ENCODE measurements at places on chromosomes 6 and 20. TPM values are rescaled to one million over a fixed set of nuclear protein-coding genes. Genes with fewer than 3 reads are reported as not detected.

DNA sequence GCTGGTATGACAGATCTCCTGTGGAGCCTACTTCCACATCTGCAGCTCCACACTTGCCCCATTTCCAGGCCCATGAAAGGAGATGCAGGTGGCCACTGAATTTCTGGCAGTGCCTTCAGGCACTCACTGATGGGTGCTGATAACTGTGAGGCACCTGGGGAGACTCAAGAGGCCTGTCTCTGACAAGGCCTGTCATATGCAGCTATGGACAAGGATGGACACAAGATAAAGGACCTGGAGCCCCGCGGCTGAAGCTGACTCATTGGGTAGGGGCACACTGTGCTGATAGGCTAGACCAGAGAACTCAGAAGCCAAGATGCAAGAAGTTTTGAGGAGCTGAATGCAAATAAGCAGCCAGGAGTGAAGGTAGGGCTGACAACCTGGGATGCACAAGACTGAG is 81.0 kb upstream of the LRFN2 start:
- H3K4me1 ChIP-seq, result no peaks in the 10 kb centered on the region
- H3K27me3 ChIP-seq, result no peaks in the 10 kb centered on the region
- H3K27ac ChIP-seq, result no peak overlapping the region
- H3K4me3 ChIP-seq, result no peak overlapping the region

Gene RAET1E
- not detected for total RNA-seq

DNA sequence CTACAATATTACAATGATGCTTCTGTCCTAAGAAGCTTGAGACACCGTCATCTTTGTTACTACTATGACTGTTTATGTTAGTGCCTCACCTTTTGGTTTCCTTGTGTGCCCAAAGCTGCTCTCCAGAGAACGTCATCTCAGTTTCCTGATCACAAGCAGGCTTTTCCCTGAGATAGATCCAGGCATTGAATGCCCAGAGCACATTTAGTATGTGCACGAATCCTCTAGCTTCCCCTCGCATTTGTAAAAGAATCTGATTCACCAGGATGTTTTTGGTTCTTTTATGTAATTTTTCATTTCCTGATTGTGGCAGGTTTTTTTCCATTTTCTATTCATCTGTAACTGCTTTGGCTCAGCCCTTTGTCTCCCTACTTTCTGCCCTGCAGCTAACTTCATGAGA is 100.2 kb upstream of the TMEM181 start:
- H3K36me3 ChIP-seq, result peaks cover 48% of the 10 kb centered on the region
- no peak for DNase-seq
- H3K27me3 ChIP-seq, result no peaks in the 10 kb centered on the region
- peak overlapping the region; percentile 64 for H3K27ac ChIP-seq
- no peak overlapping the region for H3K4me3 ChIP-seq
- H3K4me1 ChIP-seq, result peaks cover 17% of the 10 kb centered on the region

DNA sequence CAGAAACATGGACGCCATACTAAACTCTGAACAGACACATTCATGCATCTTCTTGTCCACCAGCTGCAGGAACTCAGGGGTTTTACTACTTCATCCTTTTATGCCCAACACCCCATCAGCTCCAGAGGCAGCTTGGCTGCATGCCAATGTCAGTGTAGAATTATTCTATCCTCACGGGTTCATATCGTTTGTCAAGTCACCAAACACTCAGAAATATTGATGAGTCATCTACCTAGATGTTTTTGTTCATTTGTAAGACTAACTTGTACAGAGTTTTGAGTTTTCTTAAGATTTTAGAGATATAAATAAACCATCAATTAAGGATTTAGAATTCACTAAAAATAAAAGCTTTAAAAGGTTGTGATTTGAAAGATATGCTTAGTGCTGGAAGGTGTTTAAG is 590.7 kb upstream of the FLRT3 start:
- DNase-seq, result no peak
- peaks cover 3% of the 10 kb centered on the region for H3K4me1 ChIP-seq
- no peaks in the 10 kb centered on the region for H3K36me3 ChIP-seq

GRCh38 chr6:41376176-41376575 is 40.8 kb downstream of the NCR2 start:
- H3K4me1 ChIP-seq, result peaks cover 41% of the 10 kb centered on the region
- H3K36me3 ChIP-seq, result no peaks in the 10 kb centered on the region
- no peak overlapping the region for H3K4me3 ChIP-seq
- peak; percentile 54 for DNase-seq
- peaks cover 85% of the 10 kb centered on the region for H3K27me3 ChIP-seq
- no peak overlapping the region for H3K27ac ChIP-seq

GRCh38 chr6:4018924-4019236 is 60.1 kb downstream of the FAM217A start:
- no peak for DNase-seq
- H3K4me3 ChIP-seq, result peak overlapping the region; percentile 96
- H3K4me1 ChIP-seq, result peaks cover 58% of the 10 kb centered on the region
- peak overlapping the region; percentile 99 for H3K27ac ChIP-seq
- H3K36me3 ChIP-seq, result peaks cover 8% of the 10 kb centered on the region

Gene PTK6
- 0.13 TPM for total RNA-seq

Gene MEP1A
- not detected for total RNA-seq

Gene PAK5
- not detected for total RNA-seq

- no peaks in the 10 kb centered on the region for H3K36me3 ChIP-seq
- peaks cover 15% of the 10 kb centered on the region for H3K4me1 ChIP-seq
- DNase-seq, result no peak
- H3K4me3 ChIP-seq, result no peak overlapping the region
- H3K27ac ChIP-seq, result no peak overlapping the region
Measured at GRCh38 chr6:20678831-20679352, 144.6 kb downstream of the CDKAL1 start.

DNA sequence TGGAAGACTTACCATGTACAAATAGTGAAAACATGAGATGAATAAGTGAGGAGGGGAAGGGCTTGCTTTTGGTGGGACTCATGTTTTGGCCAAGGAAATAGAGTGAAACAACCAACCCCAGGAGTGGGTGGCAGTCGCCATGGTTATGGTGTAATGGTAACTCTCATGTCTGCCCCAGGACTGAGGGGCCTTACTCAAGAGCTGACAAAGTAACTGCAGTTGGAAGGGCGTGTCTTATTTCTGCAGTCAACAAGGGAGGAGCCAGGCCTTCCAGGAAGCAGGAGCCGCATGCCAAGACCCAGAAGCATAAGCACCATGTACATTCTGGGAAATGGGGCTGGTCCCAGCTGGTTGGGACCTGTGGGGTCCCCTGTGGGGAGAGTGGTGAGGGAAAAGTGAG is 108.5 kb downstream of the UNC5CL start:
- no peak overlapping the region for H3K4me3 ChIP-seq
- no peak overlapping the region for H3K27ac ChIP-seq
- H3K36me3 ChIP-seq, result no peaks in the 10 kb centered on the region
- peaks cover under 1% of the 10 kb centered on the region for H3K27me3 ChIP-seq
- H3K4me1 ChIP-seq, result peaks cover 2% of the 10 kb centered on the region

GRCh38 chr6:89566008-89566800 is 72.3 kb downstream of the LYRM2 start:
- H3K4me3 ChIP-seq, result no peak overlapping the region
- H3K27me3 ChIP-seq, result peaks cover 8% of the 10 kb centered on the region
- H3K36me3 ChIP-seq, result no peaks in the 10 kb centered on the region
- H3K27ac ChIP-seq, result no peak overlapping the region

DNA sequence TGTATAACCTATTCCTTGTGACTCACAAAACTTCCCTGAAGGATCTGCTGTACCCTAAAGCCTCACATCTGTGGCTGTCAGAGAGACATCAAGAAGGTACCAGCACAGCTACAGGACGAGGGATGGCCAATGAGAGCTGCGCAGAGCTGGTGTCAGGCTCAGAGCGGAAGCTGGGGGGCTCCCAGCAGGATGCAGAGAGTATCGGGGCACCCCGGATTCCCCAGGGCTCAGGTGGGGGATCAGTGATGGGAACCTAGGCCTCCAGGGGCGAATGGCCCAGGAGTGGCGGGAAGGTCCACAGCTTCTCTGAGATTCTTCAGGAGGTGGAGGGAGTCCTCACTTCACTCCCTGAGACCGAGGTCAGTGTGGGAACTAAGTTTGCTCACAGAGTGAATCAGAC is 30.9 kb upstream of the SMOC2 start:
- DNase-seq, result peak; percentile 81
- no peak overlapping the region for H3K4me3 ChIP-seq
- H3K4me1 ChIP-seq, result peaks cover 14% of the 10 kb centered on the region
- H3K36me3 ChIP-seq, result no peaks in the 10 kb centered on the region

DNA sequence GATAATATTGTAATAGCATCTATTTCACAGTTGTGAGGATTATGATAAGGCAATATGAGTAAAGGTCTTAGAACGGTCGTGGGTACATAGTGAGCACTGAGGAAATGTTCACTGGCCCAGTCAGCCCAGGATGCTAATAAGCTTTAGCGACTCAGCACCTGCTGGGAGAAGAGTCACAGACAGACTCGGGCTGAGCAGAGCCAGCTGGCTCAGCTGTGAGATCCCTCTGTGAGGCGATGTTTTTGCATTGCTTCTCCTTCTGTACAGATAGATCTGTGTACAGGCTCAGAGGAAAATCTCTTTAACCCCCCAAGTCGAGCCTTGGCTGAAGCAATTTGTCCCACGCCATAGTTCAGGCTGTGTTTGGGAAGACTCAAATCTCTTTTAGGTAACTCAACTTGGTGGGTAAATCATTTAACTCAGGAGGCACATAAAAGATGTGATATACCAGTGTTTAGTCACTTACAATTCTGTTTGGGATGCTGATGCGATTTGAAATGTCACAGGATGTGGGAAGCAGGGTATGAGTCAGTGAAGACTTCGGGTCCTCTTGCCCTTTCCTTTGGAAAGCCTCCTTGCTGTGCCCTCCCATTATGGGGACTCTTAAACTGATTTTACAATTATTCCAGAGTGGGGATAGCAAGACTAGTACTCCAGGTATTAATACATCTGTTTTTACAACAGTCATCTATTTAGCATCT is 53.1 kb downstream of the PHACTR1 start:
- H3K27ac ChIP-seq, result no peak overlapping the region
- H3K27me3 ChIP-seq, result peaks cover 19% of the 10 kb centered on the region
- H3K4me1 ChIP-seq, result no peaks in the 10 kb centered on the region
- H3K4me3 ChIP-seq, result no peak overlapping the region
- no peak for DNase-seq

GRCh38 chr6:44041461-44042260 is 85.6 kb downstream of the MRPL14 start:
- DNase-seq, result no peak
- no peaks in the 10 kb centered on the region for H3K27me3 ChIP-seq
- no peaks in the 10 kb centered on the region for H3K36me3 ChIP-seq
- H3K4me3 ChIP-seq, result peak overlapping the region; percentile 19
- no peak overlapping the region for H3K27ac ChIP-seq

Gene SIRPB1
- 1.1 TPM for total RNA-seq

Gene CRISP2
- total RNA-seq, result not detected

DNA sequence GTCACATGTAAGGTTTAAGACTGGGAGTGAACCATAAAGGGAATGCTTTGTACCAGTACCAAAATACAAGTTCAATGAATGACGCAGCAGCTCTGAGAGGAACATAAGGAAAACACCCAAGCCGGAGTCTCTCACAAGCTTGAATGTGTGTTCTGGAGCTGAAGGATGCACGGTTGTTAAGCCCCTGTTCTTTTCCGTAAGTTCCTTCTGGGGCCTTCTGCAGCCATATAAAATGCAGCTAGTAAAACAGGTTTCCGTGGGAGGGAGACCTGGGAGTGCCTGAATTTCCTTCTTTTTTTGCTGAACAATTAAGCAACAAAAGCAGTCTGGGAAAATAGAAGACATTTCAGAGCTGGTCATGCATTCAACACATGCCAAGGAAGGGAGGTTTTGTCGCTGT is 73.2 kb upstream of the JAG1 start:
- H3K4me3 ChIP-seq, result no peak overlapping the region
- H3K27me3 ChIP-seq, result no peaks in the 10 kb centered on the region
- no peaks in the 10 kb centered on the region for H3K36me3 ChIP-seq

- H3K4me1 ChIP-seq, result peaks cover 13% of the 10 kb centered on the region
- DNase-seq, result no peak
- no peaks in the 10 kb centered on the region for H3K36me3 ChIP-seq
- H3K4me3 ChIP-seq, result no peak overlapping the region
Measured at GRCh38 chr6:21912151-21912832, 318.7 kb downstream of the SOX4 start.

DNA sequence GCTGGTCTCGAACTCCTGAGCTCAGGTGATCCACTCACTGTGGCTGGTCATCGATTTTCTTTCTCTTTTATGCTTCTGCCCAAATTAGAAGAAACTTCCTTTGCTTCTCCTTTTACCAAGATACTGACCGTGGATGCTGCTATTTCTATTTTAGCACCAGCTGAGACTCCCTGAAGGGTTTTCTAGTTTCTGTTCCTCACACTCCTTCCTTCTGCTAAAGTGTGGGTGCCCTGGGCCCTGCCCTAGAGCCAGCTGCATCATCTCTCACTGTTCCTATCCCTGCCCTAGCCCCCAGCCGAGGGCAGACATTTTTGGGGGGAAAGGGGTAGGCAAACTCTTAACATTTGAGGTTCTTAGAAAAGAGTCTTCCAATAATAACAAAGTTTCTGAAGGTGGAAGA is 6.3 kb downstream of the SMOC2 start:
- H3K27ac ChIP-seq, result no peak overlapping the region
- peak; percentile 27 for DNase-seq
- H3K4me1 ChIP-seq, result peaks cover 8% of the 10 kb centered on the region
- H3K27me3 ChIP-seq, result peaks cover 57% of the 10 kb centered on the region

DNA sequence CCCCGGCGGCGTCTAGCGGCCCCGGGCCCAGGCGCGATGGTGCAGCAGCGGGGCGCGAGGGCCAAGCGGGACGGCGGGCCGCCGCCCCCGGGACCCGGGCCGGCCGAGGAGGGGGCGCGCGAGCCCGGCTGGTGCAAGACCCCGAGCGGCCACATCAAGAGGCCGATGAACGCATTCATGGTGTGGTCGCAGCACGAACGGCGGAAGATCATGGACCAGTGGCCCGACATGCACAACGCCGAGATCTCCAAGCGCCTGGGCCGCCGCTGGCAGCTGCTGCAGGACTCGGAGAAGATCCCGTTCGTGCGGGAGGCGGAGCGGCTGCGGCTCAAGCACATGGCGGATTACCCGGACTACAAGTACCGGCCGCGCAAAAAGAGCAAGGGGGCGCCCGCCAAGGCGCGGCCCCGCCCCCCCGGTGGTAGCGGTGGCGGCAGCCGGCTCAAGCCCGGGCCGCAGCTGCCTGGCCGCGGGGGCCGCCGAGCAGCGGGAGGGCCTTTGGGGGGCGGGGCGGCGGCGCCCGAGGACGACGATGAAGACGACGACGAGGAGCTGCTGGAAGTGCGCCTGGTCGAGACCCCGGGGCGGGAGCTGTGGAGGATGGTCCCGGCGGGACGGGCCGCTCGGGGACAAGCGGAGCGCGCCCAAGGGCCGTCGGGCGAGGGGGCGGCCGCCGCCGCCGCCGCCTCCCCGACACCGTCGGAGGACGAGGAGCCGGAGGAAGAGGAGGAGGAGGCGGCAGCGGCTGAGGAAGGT is 715 bp downstream of the SOX12 start:
- no peaks in the 10 kb centered on the region for H3K36me3 ChIP-seq
- H3K4me3 ChIP-seq, result peak overlapping the region; percentile 85
- H3K27me3 ChIP-seq, result no peaks in the 10 kb centered on the region
- peak overlapping the region; percentile 84 for H3K27ac ChIP-seq
- peaks cover 35% of the 10 kb centered on the region for H3K4me1 ChIP-seq
- DNase-seq, result peak; percentile 89

- no peaks in the 10 kb centered on the region for H3K36me3 ChIP-seq
- H3K27me3 ChIP-seq, result no peaks in the 10 kb centered on the region
- H3K4me3 ChIP-seq, result peak overlapping the region; percentile 86
Measured at GRCh38 chr6:117483004-117483644, 650 bp downstream of the DCBLD1 start.

Gene GLYATL3
- not detected for total RNA-seq

Data from osteocyte (in vitro differentiated cells).